Cardiac muscle cell (in vitro differentiated cells and primary cell): ENCODE measurements at places on chromosomes 5 and 9.

- no peak for DNase-seq
These were observed 30.0 kb downstream of the KDM4C start for GRCh38 chr9:6787793-6788161.

- DNase-seq: peak; percentile 51
These were observed 1.7 kb upstream of the AIF1L start for GRCh38 chr9:131094622-131095021.

- DNase-seq: peak; percentile 66
These were observed at the start of gene TNFAIP8 for GRCh38 chr5:119355685-119356611. TNFAIP8 (plus strand) TSS chr5:119356019; CDS start chr5:119356091, 72 bp downstream.

GRCh38 chr9:136603216-136603615, 57.4 kb upstream of the NOTCH1 start:
- DNase-seq: no peak

DNA sequence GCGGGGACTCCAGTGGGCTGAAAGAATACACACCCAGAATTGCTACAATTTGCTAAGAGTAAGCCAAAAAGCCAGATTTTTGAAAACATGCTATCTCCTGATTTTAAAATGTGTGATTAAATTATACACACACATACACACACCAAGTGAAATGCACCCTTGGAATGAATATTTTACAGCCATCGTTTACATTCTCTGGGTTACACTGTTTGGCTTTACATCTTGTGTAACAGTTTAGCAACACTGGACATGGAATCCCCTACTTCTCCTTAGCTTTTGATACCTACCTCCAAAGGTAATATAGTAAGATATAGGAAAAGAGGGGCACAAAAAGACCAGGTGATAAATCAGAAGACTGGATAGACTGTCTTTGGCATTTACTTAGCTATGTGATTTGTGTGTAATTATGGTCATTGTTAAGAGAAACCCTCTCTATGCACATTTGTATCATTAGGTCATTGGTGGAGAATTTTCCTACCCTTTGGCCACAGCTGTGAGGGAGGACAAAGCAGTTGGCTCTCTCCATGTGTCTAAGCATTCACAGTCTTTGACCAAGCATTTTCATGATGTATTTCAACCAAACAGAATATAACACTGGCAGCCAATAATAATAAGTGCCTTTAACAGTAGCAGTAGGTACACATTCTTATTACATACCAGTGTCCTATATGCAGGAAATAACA, 7.6 kb downstream of the SVEP1 start:
- no peak for DNase-seq
